ENCODE measurements at places on chromosomes 2 and 18.

DNA sequence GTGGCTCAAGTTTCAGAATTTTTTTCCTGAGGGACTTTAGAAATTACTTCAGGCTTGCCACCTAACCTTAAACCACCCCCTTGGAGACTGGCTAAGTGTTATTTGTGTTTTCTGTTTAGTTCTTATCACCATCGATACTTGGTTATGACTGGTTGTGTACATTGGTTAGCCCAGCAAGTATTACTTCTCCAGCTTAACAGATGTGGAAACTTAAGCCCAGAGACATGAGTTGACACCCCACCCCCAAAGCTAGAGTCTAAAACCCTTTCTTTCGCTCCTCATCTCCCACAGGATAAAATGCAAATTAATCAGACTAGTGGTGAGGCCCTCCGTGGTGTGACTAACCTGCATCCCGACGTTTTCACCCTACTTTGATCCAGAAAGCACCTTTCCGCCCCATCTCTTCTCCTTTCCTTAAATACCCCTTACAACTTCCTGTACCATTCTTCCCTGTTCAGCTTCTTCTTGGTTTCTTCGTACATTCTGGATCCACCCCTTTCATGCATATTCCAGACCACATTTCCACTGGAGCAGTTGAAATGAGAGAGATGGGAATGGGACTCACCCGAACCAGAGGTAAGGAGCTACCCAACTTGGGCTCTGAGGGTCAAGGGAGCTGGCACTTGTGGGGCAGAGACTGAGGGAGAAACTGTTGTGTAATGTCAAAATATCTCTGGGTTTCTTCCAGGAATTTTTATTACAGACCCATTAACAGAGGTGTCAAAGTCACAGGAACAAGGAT lies 819 bp upstream of the MAP3K2 start:
- H3K36me3 ChIP-seq, result no peaks in the 10 kb centered on the region
- no peaks in the 10 kb centered on the region for H3K27me3 ChIP-seq
- no peak for DNase-seq
- peaks cover 40% of the 10 kb centered on the region for H3K4me1 ChIP-seq
- H3K27ac ChIP-seq, result peak overlapping the region; percentile 97

GRCh38 chr2:157840568-157841156 lies 35.5 kb downstream of the ACVR1 start:
- no peak overlapping the region for H3K27ac ChIP-seq
- no peaks in the 10 kb centered on the region for H3K27me3 ChIP-seq
- no peak overlapping the region for H3K4me3 ChIP-seq
- no peak for DNase-seq
- peaks cover 4% of the 10 kb centered on the region for H3K36me3 ChIP-seq

DNA sequence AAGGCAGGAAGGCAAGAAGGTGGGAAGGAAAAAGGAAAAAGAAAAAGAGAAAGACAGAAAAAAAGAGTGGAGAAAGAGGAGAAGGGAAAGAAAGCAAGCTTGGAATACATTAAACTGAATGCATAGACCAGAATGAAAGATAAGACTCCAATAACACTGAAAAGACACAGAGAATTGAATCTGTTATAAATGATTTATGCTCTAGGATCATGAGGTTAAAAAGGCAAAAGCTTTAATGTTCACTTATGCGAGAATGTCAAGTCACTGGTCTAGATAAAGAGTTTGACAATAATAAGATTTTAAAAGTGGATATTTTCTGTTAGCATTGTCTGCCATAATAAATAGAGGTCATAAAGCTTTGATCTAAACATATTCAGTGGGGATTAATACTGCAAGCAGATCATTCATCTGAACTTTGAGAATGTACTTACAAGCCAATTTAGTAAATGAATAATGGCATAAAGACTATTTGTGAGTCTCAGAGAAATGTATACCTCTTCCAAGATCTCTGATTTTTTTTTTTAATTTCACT lies 1069.2 kb upstream of the SLC39A10 start:
- no peaks in the 10 kb centered on the region for H3K27me3 ChIP-seq
- no peak overlapping the region for H3K4me3 ChIP-seq
- no peak for DNase-seq
- H3K36me3 ChIP-seq, result no peaks in the 10 kb centered on the region
- H3K4me1 ChIP-seq, result no peaks in the 10 kb centered on the region

DNA sequence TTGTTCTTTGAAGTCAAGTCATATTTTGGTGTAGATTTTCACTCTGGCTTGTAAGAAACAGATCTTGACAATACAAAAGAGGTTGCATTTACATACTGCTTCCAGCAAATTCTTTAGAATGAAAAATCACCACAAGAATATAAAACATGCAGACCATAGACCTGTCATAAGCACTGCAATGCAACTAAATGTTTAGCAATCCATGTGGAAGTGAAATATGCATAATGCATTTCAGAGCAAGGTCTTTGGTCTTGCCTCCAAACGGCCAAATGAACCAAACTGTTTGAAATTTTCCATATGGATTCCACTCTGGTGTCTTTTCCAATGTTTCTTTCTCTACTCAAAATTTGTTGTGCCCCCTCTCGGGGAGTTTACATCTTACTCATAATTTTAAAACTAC lies 271.0 kb upstream of the CDH20 start:
- H3K27me3 ChIP-seq, result no peaks in the 10 kb centered on the region
- H3K27ac ChIP-seq, result no peak overlapping the region
- no peaks in the 10 kb centered on the region for H3K4me1 ChIP-seq
- H3K36me3 ChIP-seq, result no peaks in the 10 kb centered on the region

- no peak for DNase-seq
- H3K27me3 ChIP-seq, result no peaks in the 10 kb centered on the region
- no peaks in the 10 kb centered on the region for H3K36me3 ChIP-seq
- H3K27ac ChIP-seq, result no peak overlapping the region
- no peaks in the 10 kb centered on the region for H3K4me1 ChIP-seq
- no peak overlapping the region for H3K4me3 ChIP-seq
Measured at GRCh38 chr18:11134940-11135339, 14.4 kb downstream of the PIEZO2 start.

DNA sequence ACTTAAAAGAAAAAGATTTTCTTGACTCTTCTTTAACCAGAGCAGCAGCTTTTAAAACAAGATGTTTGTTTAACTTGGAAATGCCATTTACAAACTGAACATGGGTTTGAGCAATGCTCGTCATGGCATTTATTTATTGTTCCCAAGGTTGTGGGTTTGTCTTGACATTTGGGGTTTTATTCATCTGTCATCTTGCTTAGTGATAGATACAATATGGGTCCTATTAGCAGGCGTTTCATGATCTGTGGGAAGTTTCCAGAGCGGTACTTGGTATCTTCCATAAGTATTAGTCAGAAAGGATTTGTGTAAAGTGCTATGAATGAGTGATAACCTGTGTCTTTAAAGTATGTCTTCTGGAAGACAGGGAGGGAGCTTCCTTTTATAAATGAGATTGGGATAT lies 29.9 kb upstream of the MGAT5 start:
- no peak for DNase-seq
- H3K27me3 ChIP-seq, result no peaks in the 10 kb centered on the region
- H3K36me3 ChIP-seq, result no peaks in the 10 kb centered on the region
- no peak overlapping the region for H3K4me3 ChIP-seq

DNA sequence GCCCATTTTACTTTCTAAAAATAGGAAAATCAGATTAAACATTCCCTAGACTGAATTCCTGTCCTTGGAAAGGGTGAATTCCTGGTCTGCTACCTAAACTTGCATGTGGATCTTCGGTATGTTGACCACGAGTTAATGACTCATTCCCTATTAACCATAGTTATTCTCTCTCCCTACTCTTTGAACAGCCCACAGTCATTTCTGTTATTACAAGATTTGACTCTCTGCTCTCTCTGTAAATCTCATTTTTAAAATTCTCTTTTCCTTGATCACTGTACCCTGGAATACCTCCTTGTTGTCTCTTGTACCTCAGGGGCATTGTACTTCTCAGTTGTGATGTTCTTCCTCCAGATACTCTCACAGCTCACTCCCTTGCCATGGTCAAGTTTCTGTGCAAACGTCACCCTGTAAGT lies 92.0 kb upstream of the GULP1 start:
- no peak overlapping the region for H3K4me3 ChIP-seq
- no peak for DNase-seq
- H3K27me3 ChIP-seq, result no peaks in the 10 kb centered on the region
- no peak overlapping the region for H3K27ac ChIP-seq

- H3K27me3 ChIP-seq, result no peaks in the 10 kb centered on the region
- no peak overlapping the region for H3K4me3 ChIP-seq
- DNase-seq, result no peak
- no peaks in the 10 kb centered on the region for H3K36me3 ChIP-seq
Measured at GRCh38 chr2:168573128-168573903, 117.2 kb downstream of the CERS6 start.
